ENCODE measurements at places on chromosomes 4 and X.

- DNase-seq, result no peak
Observed at GRCh38 chr4:23728393-23728792, 161.5 kb downstream of the PPARGC1A start.

DNA sequence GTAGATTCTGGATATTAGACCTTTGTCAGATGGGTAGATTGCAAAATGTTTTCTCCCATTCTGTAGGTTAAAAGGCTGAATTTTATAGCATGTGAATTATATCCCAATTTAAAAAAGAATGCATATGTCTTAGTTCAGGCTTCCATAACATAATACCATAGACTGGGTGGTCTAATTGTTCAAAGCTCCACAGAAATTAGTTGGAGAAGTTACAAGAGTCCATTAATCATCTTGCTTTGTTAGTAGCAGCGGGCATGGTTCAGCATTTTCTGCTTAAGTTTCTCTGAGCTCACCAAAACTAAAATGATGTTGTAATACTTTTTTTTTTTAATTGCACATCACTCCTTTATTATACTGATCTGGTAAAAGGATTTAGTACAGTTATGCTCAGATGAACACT, 1.8 kb downstream of the PGAM4 start:
- no peak for DNase-seq

DNA sequence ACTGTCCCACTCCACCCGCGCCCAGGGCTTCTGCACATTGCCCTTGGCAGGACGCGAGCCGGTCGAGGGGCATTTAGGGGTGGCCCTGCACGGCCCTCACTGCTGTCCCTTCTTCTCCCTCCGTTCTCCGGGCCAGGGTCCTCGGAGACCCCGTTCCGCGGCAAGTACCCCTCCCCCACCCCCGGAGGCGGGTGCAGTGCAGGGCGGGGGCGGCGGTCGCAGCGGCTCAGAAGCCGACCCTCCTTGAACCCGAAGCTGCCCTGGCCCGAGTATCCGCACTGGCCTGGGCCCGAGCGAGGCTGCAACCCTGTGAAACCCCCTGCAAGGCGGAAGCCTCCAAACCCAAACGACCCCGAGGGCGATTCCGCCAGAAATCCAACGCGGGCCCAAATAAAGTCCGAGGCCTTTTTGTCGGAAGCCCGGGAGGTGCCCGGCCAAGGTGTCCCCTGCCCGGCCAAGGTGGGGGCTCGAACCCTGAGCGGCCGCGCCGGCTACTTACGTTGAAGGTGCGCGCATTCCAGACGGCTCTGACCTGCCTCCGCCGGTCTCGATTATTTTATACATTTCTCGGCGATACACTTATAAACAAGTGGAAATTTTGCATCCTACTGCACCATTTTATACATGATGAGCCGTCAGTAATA, 53.1 kb upstream of the TMEM33 start:
- DNase-seq, result no peak

DNA sequence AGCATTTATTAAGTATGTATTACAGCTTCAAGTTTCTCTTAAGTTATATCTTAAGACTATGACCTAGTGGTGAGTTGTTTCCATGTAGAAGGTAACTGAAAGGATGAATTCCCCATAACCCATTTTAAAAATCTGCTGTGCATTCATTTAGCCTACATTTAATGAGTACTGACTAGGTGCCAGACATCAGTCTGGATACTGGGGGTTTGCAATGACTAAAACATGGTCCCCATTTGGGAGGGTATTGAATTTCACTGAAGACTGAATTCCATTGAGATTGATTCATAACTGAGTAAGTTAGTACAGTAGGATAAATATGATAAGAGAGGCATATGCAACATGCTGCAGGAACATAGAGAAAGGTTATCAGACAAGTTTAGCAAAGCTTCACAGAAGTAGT, 241.5 kb downstream of the FRAS1 start:
- no peak for DNase-seq

DNA sequence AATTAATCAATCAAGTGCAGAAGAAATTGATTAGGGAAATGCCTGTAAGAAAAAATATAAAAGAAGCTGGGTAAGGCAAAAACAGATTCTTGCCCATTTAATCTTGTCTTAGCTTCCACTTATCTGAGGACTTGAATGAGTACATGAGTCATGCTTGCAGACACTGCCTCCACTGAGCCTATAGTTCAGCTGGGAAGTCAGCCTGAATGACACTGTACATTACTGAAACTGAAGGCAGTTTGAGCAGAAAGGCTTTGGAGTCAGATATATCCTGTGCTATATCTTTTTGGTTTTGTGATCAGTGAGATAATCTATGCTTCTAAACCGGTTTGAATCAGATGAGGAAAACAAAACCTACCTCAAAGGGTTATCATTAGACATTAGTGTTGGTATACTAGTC, 61.3 kb downstream of the NUDT11 start:
- DNase-seq, result no peak

- DNase-seq, result no peak
Observed at GRCh38 chrX:63784902-63785707, at the start of gene ARHGEF9. TSS of gene ARHGEF9 (minus strand) at chrX:63785214. CDS start at chrX:63785145, 69 bp downstream.

DNA sequence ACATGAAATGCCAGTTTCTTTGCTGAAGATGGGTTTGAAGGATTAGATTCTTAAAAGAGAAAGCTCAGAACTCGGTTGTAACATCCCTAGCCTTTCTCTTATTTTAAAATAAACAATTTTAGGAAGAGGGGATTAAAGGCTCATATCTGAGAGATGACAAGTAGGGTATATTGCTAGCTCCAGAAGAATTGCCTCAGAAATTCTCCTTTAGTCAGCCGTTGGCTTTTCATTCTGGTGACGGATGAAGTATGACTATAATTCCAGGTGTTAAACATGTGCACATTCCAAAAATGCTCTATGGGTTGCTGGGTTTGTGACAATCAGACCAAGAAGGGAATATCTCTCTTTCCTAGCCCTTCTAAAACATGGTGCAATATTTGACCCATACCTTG, 17.8 kb downstream of the DKK2 start:
- DNase-seq, result no peak

GRCh38 chr4:120977435-120977997, 55.0 kb upstream of the PRDM5 start:
- DNase-seq, result no peak

GRCh38 chr4:87497159-87497558, 32.0 kb downstream of the SPARCL1 start:
- no peak for DNase-seq

- no peak for DNase-seq
Observed at GRCh38 chr4:175460414-175460813, 351.6 kb downstream of the GPM6A start.
